ENCODE measurements at places on chromosomes 7 and 10. TPM values are rescaled to one million over a fixed set of nuclear protein-coding genes. Genes with fewer than 3 reads are reported as not detected.

DNA sequence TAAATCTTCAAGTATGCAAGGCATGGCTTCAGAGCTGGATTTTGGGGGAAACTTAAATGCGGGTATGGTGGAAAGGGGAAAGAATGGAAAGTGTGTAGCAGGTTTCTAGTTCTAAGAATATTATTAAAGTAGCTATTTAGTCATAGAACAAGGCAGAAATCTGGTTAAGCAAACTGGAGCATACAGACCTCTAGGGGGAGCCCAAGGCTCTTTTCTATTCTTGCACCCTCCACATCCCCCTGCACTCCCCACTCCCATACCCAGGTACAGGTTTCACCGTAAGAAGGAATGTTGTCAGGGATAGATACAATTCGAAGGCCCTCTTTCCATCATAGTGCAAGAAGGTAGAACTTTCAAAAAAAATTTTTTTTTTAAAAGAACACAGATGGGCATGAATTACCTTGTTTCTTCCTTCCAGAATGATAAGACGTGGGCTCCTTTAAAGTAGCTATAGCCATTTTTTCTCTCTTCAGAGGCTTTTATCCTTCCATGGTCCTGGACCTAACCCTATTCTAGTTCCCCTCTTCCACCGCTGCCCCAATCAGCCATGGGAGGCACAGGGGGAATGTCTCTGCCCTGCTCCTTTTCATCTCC, 41.5 kb upstream of the SMIM30 start:
- H3K36me3 ChIP-seq = no peaks in the 10 kb centered on the region
- peak; percentile 27 for DNase-seq
- H3K27ac ChIP-seq = no peak overlapping the region
- no peaks in the 10 kb centered on the region for H3K4me1 ChIP-seq
- no peak overlapping the region for H3K4me3 ChIP-seq
- H3K27me3 ChIP-seq = peaks cover 9% of the 10 kb centered on the region

GRCh38 chr10:27258838-27259812, 18.5 kb upstream of the ACBD5 start:
- peak overlapping the region; percentile 63 for H3K27ac ChIP-seq
- H3K27me3 ChIP-seq = peaks cover 38% of the 10 kb centered on the region
- peak; percentile 47 for DNase-seq
- H3K36me3 ChIP-seq = no peaks in the 10 kb centered on the region

GRCh38 chr10:90777621-90778020, 80.2 kb downstream of the HTR7 start:
- peaks cover 7% of the 10 kb centered on the region for H3K27me3 ChIP-seq
- DNase-seq = no peak
- no peaks in the 10 kb centered on the region for H3K36me3 ChIP-seq

DNA sequence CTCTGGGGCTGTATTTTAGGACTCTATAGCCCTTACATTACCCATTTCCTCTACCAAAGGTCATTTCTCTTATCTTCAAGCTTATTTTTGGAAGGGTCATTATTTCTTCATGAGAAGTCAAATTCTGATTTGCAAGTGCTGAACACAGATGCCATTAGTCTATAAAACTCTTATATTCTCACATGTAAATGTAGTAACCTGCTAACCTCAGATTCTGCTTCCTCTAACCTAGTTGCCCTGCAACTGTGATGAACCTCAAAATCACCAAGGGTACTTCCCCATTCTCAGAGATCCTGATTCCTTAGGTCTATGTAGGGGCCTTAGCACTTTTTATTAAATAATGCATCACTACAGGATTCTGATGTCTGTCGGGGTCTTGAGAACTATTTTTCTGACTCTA, 6.3 kb downstream of the FAS start:
- no peak overlapping the region for H3K4me3 ChIP-seq
- H3K27ac ChIP-seq = no peak overlapping the region
- no peak for DNase-seq
- peaks cover 67% of the 10 kb centered on the region for H3K4me1 ChIP-seq
- no peaks in the 10 kb centered on the region for H3K27me3 ChIP-seq
- peaks cover 4% of the 10 kb centered on the region for H3K36me3 ChIP-seq

- H3K4me1 ChIP-seq = peaks cover 5% of the 10 kb centered on the region
- no peak overlapping the region for H3K4me3 ChIP-seq
- no peak for DNase-seq
- peaks cover 2% of the 10 kb centered on the region for H3K36me3 ChIP-seq
Measured at GRCh38 chr7:23175938-23176337, 5.9 kb upstream of the NUP42 start.

GRCh38 chr10:75538144-75538543, 106.7 kb downstream of the LRMDA start:
- H3K27ac ChIP-seq = no peak overlapping the region
- no peak overlapping the region for H3K4me3 ChIP-seq
- no peaks in the 10 kb centered on the region for H3K4me1 ChIP-seq
- DNase-seq = no peak
- peaks cover 2% of the 10 kb centered on the region for H3K27me3 ChIP-seq

DNA sequence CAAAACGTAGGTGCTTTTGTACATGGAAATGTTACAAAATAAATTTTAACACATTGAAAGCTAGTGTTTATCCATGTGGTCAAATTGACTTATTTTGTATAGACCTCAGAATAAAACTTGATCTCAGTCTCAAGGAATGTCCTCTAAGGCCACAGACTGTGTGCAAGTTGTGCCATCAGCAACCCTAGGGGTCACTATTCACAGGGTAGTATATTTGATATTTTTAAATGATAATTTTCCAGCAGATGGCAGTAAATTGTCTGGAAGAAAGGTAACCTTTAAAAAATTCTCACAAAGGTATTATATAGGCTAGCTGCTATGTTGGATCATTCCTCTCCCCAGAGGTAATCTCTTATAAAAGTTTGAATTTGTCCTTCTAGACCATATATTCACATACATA, 12.9 kb upstream of the SNX10 start:
- peaks cover 19% of the 10 kb centered on the region for H3K4me1 ChIP-seq
- no peaks in the 10 kb centered on the region for H3K27me3 ChIP-seq
- no peak for DNase-seq
- no peak overlapping the region for H3K27ac ChIP-seq
- no peaks in the 10 kb centered on the region for H3K36me3 ChIP-seq

DNA sequence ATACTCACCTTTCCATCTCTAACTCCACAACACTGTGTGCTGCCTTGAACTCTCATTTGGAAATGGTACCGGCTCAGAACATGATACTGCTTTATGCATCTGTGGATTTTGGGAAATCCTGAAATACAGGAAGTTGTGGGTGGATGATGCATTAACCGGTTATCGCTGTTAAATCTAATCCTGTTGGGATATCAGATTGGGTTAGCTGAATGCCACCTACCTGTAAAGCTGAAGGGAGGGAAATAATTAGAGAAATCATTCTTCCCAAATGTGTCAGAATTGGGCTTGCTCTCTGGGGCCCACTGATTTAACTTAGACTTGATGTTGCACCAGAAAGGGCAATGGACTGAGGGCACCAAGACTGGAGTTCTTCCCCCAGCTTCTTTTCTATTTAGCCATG, 54.0 kb downstream of the CH25H start:
- no peak for DNase-seq
- no peaks in the 10 kb centered on the region for H3K36me3 ChIP-seq
- no peak overlapping the region for H3K27ac ChIP-seq

DNA sequence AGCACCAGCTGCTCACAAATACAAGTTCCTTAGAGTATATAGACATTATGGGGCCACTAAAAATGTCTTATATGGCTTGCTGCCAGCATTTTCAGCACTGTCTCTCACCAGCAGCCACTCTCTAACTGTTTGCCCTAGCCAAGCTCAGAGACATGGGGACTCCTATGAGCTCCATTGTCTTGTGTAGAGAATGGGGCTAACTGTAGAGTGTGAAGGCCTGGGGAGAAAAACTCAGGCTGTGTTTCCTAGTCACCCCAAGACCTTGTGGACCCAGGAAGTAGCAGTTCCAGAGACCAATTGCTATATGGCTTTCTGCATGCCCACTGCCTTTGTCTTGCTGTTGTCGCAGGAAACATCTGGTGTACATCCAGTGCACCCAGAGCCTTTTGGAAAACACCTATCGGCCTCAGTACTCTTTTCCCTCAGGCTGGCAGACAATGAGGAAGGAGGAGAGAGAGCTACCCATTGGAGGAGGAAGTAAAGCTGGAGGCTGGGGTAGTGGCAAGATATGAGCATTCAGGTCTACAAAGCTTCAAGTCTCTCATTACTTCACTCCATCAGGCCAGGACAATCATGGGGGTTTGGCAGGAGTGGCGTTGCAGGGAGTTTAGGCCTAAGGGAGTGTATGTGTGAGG, 28.4 kb downstream of the ENTPD1 start:
- H3K27me3 ChIP-seq = peaks cover 15% of the 10 kb centered on the region
- H3K27ac ChIP-seq = no peak overlapping the region
- H3K36me3 ChIP-seq = no peaks in the 10 kb centered on the region
- no peaks in the 10 kb centered on the region for H3K4me1 ChIP-seq

- no peak overlapping the region for H3K27ac ChIP-seq
- peaks cover 7% of the 10 kb centered on the region for H3K4me1 ChIP-seq
- no peak for DNase-seq
- no peak overlapping the region for H3K4me3 ChIP-seq
Measured at GRCh38 chr7:69968969-69969556, 370.8 kb downstream of the AUTS2 start.

GRCh38 chr10:46530249-46531186, 25.9 kb downstream of the GPRIN2 start:
- DNase-seq = no peak
- no peaks in the 10 kb centered on the region for H3K4me1 ChIP-seq
- peaks cover 2% of the 10 kb centered on the region for H3K27me3 ChIP-seq

- H3K36me3 ChIP-seq = no peaks in the 10 kb centered on the region
- no peak overlapping the region for H3K27ac ChIP-seq
- no peak overlapping the region for H3K4me3 ChIP-seq
- peak; percentile 14 for DNase-seq
Measured at GRCh38 chr7:44278451-44279161, 46.8 kb downstream of the CAMK2B start.

GRCh38 chr7:127514499-127514898, 70.9 kb downstream of the GCC1 start:
- no peaks in the 10 kb centered on the region for H3K4me1 ChIP-seq
- no peak for DNase-seq
- H3K4me3 ChIP-seq = no peak overlapping the region
- no peak overlapping the region for H3K27ac ChIP-seq
- H3K36me3 ChIP-seq = no peaks in the 10 kb centered on the region

- H3K27ac ChIP-seq = no peak overlapping the region
- no peaks in the 10 kb centered on the region for H3K4me1 ChIP-seq
- DNase-seq = no peak
Measured at GRCh38 chr10:27620430-27621397, 116.6 kb downstream of the RAB18 start.

- H3K27me3 ChIP-seq = peaks cover 27% of the 10 kb centered on the region
- H3K27ac ChIP-seq = no peak within 1 kb of the TSS
- peak within 1 kb of the TSS; percentile 50 for H3K4me3 ChIP-seq
- no peaks in the 10 kb centered on the region for H3K36me3 ChIP-seq
- peaks cover 12% of the 10 kb centered on the region for H3K4me1 ChIP-seq
- DNase-seq = peak; percentile 47
Measured at GRCh38 chr10:59362144-59362958, at the start of gene FAM13C. TSS of gene FAM13C (minus strand) at chr10:59362549. CDS start at chr10:59362460, 89 bp downstream.

DNA sequence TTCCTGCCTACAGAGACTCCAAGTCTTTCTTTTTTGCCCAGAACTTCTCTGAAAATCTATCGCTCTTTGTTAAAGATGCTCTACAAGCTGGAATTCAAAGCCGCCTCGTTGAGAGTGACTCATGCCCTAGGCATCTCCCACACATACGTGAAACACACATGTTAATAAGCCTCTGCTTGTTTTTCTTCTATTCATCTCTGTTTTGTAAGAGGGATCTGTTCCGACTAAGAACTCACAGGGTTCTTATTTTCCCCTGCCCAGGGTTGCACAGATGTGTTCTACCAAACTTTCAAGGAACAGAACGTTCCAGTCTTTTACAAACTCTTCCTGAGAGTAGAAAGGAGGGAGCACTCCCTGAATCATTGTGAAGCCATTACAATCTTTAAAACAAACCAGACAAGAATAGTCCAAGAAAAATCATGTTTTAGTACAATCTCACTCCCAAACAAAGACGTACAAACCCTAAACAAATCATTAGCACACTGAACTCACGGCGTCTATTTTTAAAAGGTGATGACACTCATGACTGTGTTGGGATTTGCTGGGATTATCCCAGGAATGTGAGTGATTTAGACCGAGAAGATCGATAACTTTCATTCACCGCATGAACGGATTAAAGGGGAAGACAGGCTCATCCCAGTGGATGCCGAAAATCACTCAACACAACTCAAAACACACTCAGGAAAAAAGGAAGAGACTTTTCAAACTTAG, 55.3 kb upstream of the INPP5A start:
- peak; percentile 7 for DNase-seq
- no peaks in the 10 kb centered on the region for H3K4me1 ChIP-seq
- H3K27ac ChIP-seq = no peak overlapping the region
- H3K27me3 ChIP-seq = peaks cover 4% of the 10 kb centered on the region

GRCh38 chr7:157486007-157486755, 149.4 kb downstream of the DNAJB6 start:
- H3K36me3 ChIP-seq = no peaks in the 10 kb centered on the region
- H3K27me3 ChIP-seq = no peaks in the 10 kb centered on the region
- DNase-seq = no peak
- H3K4me1 ChIP-seq = peaks cover 19% of the 10 kb centered on the region
- H3K4me3 ChIP-seq = no peak overlapping the region

SHH gene
- not detected for total RNA-seq

PON1 gene
- total RNA-seq = not detected

SORBS1 gene
- 0.69 TPM for total RNA-seq
